ENCODE measurements at places on chromosomes 11 and 22.

DNA sequence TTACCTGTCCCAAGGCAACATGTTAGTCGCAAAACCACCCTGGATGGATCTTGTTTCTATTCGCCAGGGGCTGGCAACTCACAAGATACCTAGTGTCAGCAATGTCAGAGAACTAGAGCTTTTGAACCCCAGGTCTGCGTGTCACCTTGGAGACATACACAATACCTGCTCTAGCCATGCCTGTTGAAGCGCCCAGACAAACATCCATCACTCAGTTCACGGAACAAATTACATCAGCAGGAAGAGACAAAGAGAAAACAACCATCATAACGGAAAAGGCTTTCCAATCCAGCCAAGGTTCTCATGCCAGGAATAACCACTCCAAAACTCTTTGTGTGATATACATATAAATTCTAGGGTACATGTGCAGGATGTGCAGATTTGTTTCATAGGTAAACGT is 2.2 kb downstream of the CD59 start:
- DNase-seq: no peak

DNA sequence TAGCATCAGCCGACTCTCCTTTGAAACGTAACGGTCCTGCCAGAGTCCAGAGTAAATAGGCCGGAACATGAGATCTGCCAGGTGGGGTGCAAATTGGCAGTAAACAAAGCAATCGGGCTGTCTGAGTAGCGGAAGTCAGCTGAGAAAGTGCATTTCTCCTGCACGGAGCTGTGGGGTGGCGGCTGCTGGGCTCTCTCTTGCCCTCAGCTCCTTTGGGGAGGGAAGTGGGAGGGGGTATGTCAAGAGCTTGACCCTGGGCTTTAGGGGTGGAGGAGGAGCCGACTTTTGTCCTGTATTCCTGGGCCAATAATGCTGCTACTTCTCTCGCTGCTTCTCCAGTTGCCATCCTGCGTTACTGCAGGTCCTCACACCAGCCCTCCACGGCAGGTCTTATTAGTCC is 11.6 kb downstream of the GRIK4 start:
- no peak for DNase-seq

DNA sequence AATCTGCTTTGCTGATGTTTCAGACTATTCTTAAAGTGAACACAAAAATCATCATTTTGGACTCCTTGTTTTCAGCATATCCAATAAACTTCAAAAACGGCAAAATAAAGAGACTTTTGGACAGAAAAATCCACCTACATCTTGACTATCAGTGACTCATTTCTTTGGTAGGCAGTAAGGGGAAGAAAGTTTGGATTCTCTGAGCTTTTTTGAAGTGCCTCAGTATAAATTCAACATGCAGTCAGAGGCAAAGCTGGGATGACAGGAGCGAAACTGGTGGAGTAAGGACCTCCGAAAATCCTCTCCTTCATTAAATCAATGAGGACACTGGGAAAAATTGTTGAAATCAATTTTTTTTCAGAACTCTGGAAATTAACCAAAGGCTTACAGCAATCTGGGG is 29.7 kb downstream of the EFCAB6 start:
- no peak for DNase-seq

DNA sequence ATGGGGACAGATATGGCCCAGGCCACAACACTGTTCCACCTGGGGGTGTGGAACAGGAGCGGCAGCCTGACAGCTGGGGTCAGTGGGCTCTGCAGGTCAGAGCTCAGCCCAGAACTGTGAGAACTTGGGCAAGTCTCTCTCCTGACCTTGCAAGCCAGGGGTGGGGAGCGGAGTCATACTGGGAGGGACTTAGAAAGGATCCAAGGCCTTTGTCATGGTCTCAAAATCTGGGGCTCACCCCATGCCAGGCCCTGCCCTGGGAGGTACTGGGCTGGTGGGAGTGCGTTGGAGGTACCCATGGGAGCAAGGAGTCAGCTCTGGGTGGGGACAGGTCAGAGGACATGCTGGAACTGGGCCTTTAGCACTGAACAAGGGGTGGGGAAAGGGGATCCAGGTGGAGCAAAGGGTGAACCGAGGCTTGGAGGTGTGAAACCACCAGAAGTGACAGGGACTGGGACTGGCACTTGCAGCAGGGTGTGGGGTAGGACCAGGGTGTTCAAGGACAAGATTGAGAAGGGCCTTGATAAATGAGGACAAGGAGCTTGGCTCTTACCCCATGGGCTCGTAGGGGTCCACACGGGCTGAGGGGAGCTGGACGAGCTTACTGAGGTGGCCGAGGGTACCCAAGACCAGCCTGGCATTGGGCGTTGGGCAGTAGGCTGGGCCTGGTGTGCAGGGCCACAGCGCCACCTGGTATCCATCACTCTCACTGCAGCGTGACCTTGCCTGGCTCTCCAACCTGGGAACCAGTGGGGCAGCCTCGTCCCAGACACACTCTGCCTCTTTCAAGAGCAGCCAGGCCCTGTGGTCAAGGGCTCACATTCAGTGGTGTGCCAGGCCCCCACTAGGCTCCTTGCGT is 7.4 kb upstream of the PMM1 start:
- no peak for DNase-seq

- no peak for DNase-seq
Observed at GRCh38 chr11:130761560-130762220, 154.6 kb downstream of the SNX19 start.

GRCh38 chr11:43802509-43802908 is 78.1 kb upstream of the ALKBH3 start:
- no peak for DNase-seq

DNA sequence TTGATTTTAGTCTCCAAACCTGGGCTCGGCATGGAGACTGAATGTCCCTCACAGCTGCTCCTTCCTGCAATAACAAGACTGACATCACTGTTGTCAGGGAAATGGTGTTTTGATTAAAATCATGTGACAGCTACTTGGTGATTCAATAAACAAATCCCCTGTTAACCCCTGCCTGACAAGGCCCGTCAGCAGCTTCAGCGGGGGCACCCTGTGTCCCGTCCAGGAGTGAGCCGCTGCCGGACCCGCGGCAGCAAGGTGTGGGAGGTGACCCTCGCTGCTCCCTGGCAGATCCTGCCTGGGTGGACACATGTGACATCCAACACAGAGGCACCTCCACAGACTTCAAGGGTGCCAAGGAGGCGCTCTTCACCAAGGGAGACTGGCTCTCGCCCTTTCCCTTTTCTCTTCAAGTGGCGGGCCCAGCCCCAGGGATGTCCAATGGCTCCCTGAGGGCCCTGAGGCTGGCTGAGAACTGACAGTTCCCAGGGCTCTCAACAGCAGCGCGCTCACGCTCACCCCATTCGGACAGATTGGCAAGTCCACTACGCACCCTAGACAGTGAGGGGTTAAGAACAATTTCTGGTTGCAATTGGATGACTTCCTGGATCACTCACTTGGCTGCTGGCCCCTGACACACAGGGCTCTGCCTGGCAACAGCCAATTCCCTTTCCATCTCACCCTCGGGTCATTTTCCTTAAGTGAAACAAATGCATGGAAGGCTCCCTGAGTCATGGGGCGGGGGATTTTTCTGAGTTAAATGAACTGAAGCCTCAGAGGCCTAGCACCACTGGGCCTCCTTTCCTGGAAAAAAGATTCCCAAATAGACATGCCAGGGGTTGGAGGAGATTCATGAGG is 30.7 kb downstream of the PPP2R1B start:
- DNase-seq: peak; percentile 85

DNA sequence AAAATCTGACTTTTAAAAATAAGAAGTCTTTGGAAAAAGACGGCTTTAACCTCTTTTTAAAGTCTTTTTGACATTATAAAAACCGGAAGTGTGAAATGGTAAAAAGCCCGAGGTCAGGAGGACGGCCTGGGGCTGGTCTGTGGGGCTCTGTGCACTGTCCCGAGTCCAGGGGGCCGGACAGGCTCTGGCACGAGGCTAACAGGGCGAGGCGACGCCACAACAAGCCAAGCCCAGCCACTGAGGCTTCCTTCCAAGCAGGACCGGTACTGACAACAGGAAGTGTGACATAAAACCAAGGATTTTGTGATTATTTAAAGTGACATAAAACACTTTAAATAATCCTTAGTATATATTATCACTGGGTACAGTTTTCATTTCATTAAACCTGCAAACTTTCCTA is 39.2 kb downstream of the BRD1 start:
- DNase-seq: no peak

GRCh38 chr11:80620867-80621266 is 1180.0 kb upstream of the TENM4 start:
- no peak for DNase-seq
